H7 (cell line): ENCODE measurements at places on chromosomes 12 and 14.
A peak's percentile ranks its signal among the peaks of the same experiment; 100 is the strongest.

- no peak for DNase-seq
Measured at GRCh38 chr14:35050652-35051051, 4.6 kb downstream of the FAM177A1 start.

GRCh38 chr14:25351269-25351668 is 301.3 kb upstream of the STXBP6 start:
- DNase-seq: no peak

DNA sequence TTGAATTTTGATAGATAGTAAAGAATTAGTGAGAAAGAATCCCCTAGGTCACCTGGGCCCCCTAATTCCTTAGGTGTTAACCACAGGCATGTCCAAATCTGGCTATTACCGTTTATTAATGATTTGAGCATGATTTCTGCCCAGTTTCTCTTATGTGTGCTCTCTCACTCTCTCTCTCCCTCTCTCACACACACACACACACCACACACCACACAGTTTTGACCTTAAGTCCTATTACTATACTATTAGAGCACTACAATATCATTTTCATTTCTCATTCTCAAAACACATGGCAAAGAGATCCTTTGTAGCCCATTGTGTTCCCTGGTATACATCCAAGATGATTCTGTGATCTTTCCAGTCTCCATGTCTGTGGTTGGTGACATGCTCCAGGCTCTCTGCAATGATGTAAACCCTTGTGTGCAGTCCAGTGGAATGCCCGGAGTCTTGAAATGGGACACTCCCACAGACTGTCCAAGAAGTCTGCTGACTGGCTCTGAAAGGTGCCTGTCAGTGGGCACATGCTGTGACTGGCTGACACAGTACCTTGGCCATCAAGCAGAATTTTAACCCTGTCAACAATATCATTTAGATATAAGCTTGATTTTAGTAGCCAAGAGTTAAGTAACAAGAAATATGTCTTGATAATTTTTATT is 96.2 kb downstream of the FIGNL2 start:
- no peak for DNase-seq

GRCh38 chr14:98510392-98510791 is 761.6 kb downstream of the BCL11B start:
- no peak for DNase-seq

DNA sequence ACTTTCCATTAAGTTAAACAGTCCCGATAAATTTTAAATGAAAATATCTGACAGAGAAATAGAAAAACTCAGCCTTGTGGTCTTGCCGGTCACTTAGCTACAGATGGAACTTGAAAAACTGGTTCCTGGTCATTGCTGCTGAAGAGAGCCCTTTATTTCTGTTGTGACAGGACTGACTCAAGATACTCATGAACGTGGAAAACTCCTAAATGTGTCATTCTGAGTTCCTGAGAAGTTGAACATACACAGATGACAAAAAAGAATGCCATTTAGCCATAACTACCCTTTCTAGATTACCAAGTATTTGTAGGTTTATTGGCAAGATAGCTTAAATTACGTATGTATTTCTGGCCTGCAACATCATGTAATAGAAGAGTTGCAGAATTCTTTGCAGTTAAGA is 134.2 kb downstream of the HMGA2 start:
- no peak for DNase-seq

- DNase-seq: no peak
Measured at GRCh38 chr12:94284859-94285258, 136.5 kb downstream of the PLXNC1 start.

DNA sequence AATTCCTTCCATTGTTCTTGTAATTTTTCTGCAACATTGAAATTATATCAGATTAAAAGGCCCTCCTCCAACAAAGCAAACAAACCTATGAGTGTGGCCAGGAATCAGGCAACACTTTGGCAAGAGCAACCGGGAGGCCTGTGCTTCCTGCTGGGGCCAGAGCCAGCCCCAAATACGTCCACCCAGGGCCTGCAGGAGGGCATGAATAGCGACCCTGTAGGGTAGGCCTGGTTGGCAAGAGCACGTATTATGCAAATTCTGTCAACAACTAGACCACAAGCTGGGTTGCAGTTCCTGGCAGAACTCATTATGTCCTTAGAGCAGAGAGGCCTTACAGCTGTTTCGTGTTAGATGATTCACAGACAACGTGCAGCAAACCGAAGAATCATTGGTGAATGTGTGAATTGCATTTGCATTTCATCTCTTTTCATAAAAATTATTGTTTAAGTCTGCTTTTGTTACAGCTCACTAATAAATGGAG is 26.9 kb upstream of the LGALS3 start:
- DNase-seq: peak; percentile 63

GRCh38 chr12:3777206-3777809 is 24.4 kb upstream of the CRACR2A start:
- peak; percentile 65 for DNase-seq

- no peak for DNase-seq
Measured at GRCh38 chr12:47995981-47996401, 8.3 kb downstream of the COL2A1 start.

DNA sequence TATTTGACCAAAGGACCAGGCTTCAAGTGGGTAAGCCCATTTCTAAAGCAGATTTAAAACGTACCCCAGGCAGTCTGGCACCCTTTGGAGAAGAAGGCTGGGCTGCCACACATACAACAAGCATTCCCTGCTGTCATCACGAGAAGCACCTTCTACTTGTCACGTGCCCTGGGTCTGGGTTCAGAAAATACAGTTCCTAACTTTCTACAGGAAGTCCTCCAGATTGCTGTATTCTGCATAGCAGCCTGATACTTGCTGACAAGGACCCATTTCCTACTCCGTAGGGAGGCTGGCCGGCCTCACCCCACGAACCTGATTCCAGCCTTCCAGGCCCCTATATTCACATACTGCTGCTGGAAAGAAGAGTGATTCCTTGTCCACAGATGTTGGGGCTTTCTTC is 7.4 kb downstream of the CLMN start:
- DNase-seq: no peak

DNA sequence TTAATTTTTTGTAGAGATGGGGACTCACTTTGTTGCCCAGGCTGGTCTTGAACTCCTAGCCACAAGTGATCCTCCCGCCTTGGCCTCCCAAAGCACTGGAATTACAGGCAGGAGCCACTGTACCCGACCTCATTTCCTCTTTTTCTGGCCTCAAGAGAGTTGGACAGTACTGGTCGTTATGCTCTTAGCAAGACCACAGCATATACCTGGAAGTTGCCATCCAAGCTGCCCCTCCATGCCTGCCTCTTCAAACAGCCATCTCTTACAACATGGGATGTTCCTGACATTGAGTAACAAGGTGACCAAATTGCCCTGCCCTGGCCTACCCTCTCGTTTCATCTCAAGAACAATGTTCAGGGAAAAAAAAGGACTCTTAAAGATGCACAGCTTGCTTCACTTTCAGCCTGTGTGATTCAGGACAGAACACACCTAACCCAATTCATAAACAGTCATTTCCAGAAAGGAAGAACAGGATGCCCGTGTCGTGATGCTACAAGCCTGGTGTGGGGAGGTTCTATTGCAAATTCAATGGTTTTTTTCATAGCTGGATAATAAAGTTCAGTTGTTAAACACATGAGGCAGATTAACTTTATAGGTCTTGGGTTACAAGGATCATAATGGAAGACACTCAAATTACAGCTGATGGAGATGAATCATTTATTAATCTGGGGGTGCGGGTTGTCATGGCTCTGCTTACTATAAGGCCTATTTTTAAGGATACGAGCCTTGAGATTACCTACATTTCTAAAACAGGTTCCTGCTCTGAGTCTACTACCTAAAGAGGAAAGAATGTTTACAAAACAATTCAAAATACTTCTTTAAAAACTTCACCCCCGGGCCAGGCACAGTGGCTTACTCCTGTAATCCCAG is 11.9 kb downstream of the GLTP start:
- DNase-seq: no peak

DNA sequence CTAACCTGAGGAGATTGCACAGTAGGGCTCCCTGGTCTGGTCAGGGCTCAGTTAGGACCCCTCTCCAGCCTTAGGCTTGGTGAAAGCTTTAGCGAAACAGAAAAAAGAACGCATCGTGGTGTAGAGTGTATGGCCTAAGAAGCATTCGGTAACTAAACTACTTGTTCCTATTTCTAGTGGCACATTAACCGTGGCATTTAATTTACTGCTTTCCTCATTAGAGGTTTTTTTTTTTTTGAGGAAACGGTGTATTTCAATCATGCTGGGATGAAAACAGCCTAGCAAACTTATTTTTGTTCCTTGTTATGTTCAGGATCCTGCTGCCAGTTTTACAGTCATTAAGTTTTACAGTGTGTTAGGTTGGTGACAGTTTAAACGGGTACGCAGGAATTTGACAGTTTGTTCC is 518 bp upstream of the OSBPL8 start:
- no peak for DNase-seq
